Testis (tissue), 5 donors: ENCODE measurements at places on chromosomes 3 and 15.

DNA sequence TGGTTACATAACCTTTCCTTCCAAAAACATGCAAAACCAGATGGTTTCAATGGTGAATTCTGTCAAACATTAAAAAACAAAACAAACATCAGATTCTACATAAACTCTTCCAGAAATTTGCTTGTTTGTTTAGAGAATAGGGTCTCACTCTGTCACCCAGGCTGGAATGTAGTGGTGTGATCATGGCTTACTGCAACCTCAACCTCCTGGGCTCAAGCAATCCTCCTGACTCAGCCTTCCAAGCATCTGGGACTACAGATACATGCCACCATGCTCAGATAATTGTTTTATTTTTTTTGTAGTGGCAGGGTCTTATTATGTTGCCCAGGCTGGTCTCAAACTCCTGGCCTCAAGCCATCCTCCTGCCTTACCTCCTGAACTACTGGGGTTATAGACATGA is 36.1 kb downstream of the FBXL2 start:
- no peak for DNase-seq

- no peak for DNase-seq
Observed at GRCh38 chr3:71361334-71361890, 222.1 kb downstream of the FOXP1 start.

DNA sequence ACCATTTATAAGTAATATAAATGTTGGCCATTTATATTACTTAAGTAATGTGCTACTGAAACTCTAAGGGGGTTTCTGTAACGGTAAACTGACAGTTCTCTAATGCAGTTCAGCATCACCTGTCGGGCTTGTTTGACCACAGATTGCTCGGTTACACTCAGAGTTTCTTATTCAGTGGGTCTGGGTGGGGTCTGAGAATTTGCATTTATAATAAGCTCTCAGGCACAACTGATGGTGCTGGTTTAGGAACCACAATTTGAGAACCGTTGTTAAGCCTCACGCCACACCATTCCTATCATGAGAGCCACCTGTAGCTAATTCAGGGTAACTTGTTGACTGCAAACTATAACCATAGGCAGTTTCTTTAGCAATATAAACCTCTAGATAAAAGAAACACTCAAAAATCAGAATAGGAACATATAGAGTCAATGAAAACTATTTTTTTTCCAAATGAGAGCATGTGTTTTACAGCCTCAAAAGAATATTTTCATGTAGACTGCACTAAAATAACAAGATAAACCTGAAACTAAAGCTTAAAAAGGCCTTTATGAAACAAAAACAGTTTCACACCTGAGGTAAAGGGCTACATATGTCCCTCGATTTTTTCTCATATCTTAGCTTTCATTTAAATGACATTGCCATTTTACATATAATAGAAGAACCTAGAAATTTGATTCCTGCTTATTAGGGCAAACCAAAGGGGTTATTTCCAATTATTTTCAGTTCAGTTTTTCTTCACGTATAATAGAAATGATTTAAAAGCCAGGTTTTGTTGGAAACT is 604.8 kb downstream of the UNC13C start:
- DNase-seq: no peak

DNA sequence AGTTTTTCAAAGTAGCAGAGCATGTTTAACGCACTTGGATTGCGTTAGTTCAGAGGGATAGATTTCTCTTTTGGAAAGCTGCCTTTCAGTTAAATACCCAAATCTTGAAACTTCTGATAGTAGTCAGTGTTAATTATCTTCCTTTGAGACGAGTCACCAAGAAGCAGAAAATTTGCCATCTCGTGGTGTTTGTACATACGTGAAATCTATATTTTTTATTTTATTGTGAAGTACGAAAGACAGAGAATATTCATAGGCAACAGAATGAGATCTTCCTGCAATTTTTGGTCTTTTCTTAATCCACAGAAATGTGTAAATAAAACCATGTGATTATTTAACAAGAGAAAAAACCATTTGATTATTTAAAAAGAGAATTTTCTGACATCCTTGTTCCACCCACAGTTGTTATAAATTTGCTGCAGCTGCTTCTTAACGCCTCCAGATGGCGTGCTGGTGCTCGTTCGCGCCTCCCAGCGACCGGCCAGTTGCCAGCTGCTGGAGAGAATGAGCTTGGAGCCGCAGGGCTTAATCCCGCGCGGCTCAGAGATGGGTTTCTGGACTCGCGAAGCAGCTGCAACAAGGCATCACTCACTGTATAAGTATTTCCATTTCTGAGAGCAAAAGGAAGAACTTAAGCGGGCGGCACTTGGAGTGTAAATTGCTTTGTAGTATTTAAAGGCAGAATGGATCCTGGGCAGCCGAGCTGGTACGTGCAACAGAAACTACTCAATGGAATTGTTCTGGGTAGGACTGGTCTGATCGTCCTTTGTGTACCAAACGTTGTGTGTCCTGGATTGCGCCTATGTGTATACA is 10.5 kb upstream of the SLITRK3 start:
- DNase-seq: peak; percentile 87

GRCh38 chr3:195075199-195075940 is 195.6 kb downstream of the XXYLT1 start:
- no peak for DNase-seq

DNA sequence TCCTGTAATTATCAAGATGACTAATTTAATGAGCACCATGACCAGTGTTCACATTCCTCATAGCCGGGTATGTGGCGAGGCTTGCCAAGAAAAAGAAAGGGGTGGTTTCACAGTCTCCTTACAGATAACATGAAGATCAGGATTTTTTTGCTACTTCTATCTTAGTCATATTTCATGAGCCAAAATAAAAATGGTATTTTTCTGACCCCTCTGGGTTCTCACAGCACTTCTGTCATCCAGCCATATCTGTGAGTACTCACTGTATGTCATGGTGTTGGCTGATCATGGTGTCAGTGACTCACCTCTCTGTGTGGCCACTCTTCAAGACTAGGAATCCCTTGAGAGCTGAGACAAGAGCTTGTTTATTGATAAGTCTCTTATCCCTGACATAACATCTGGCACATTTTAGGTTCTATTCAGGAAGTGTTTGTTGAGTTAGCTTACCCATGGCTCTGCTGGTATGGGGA is 130.5 kb upstream of the LMCD1 start:
- DNase-seq: no peak

- peak; percentile 18 for DNase-seq
Observed at GRCh38 chr3:65548848-65549625, 489.7 kb downstream of the MAGI1 start.

DNA sequence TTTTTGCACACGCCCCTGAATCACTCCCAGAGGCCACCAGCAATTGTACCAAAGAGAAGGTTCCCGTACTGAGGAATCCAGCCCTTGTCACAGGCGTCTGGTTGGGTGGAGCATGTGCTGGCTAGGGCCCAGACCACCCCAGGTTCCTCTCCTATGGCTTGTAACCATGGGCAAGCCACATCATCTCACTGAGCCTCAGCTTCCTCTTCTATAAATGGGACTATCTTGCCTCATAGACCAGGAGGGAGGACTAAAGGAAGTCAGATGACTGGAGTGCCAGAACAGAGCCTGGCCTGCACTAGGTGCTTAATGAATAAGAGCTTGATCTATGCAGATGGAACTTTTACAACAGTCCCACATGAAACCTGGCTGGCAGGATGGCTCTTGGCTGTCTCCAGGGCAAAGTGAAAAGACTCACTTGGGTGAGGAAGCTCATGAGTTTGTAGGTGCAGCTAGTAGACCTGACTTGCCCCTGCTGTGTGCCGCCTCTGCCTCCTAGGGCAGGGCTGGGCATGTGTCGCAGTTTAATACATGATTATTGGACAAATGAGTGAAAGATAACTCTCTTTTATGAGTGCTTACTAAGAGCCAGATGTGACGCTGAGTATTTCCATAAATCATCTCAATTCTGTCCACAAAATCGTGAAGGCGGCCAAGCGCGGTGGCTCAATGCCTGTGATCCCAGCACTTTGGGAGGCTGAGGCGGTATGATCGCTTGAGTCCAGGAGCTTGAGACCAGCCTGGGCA is 29.3 kb downstream of the CTSH start:
- DNase-seq: peak; percentile 47

DNA sequence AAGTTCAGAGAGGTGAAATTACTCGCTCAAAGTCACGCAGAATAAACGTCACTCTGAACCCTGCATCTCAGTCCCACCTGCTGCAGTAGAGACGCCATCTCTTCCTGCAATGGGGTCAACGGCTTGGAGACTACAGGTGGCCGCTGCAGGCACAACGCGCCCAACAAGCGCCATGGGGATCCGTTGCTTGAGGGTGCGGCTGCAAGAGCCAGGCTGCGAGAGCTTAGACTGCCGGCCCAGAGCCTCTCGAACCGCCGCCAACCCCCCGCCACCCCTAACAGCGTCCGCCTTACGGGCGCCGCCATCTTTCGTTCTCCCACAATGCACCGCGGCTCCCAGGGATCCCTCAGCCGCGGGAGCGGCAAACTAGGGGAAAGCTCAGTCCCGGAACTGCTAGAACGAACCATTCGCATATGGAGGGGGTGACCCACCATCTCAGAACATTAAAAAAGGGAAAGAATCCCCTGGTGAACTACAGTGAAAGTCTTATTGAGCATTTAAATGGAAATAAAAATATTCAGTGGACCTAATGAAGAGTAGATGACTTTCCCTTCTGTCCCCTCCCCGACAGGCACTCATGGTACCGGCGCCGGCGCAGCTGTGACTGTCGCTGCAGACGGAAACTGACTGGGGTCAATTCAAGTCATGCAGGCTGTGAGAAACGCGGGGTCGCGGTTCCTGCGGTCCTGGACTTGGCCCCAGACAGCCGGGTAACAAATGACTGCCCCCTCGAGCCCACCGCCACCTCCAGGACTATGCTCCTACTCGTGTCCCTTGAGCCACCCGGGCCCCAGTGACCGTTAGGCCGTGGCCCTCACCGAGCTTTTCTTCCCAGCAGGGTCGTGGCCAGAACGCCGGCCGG is at the start of the genes MRPL46 and MRPS11:
TSS of gene MRPL46 (minus strand) at position 316 of the 862 bp plus-strand sequence. CDS start at position 305, 11 bp downstream.
TSS of gene MRPS11 (plus strand) at position 636 of the 862 bp plus-strand sequence. CDS start at position 646, 10 bp downstream.
- peak; percentile 94 for DNase-seq

DNA sequence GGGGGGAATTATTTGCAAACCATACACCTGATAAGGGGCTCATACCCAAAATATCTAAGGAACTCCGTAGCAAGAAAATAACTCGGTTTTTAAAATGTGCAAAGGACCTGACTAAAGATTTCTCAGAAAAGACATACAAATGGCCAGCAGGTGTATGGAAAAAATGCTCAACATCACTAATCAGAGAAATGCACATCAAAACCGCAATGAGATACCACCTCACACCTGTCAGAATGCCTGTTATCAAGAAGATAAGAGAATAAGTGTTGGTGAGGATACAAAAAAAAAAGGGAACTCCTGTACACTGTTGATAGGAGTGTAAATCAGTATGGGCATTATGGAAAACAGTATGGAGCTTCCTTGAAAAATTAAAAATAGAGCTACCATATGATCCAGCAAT is 89.4 kb downstream of the C3orf70 start:
- no peak for DNase-seq

DNA sequence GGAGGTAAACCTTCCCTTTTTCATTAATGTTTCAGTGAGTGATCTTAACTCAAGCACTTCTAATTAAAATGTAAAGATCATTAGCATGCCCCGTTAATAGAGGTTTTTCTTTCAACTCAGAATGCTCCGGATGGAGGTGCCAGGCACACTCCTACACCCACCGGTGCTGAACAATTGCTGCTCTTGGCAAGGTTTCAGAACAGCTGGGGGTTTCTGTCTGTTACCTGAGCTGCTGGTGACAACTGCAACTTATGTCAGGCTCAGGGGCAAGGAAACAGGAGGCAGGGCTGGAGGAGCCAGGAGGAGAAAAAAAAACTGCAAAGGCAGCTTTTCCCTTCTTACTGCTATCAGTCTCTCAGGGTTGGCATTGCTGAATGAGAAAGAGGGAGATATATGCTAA is 250.1 kb downstream of the DIPK2A start:
- no peak for DNase-seq

GRCh38 chr3:194549853-194550252 is 63.1 kb upstream of the ATP13A3 start:
- no peak for DNase-seq

DNA sequence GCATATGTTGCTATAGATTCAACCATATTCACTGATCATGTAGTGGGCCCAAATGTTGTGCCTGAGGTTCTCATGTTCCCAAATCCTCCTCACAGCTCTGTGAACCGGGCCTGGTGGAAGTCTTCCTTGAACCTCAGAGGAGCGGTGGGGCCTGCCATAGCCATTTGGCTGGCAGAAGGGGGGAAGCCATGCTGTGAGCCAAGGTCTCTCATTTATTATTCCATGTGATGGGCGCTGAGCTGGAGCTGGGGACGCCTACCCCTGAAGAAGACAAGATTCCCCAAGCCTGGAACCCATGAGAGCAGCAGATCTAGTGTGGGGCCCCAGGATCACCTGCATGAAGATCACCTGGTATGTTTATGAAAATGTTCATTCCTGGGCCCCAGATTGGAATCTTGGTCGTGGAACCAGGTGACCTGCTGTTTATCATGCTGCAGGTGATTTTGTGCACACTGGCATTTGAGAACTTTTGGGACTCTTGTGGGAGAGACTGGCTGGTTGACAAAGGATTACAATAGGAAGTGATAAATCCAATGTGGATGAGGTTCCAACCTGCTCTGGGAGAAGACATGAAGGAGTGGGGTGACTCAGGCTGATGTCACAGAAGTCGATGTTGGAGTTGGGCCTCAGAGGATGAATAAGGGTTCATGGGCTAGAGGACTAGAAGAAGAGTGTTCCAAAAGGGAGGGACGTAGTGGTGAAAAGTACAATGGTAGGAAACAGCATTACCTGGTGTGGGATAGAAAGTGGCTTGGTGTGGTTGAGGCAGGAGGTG is 102.1 kb downstream of the ASB7 start:
- no peak for DNase-seq

DNA sequence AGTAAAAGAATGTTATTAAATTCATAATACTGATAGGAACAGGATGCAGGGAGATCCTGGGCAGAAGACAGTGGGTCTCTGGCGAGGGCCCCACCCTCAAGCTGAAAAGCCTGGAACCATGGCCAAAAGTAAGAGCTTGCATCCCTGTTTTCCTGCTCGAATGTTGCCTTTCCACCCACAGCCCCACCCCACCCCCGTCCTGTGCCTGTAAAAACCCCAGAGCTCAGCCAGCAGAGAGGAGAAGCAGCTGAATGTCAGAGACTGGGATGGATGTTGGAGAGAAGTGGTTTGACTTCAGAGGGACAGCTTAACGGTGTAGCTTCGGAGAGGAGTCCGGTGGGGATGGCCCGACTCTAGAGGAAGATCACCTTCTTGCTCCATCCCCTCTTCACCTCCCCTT is 207.9 kb downstream of the ROBO2 start:
- DNase-seq: no peak

GRCh38 chr15:47473832-47474231 is 243.5 kb upstream of the SEMA6D start:
- DNase-seq: peak; percentile 58

GRCh38 chr3:187974871-187975271 is 179.1 kb upstream of the LPP start:
- no peak for DNase-seq
